ENCODE measurements at places on chromosomes 4 and X.

DNA sequence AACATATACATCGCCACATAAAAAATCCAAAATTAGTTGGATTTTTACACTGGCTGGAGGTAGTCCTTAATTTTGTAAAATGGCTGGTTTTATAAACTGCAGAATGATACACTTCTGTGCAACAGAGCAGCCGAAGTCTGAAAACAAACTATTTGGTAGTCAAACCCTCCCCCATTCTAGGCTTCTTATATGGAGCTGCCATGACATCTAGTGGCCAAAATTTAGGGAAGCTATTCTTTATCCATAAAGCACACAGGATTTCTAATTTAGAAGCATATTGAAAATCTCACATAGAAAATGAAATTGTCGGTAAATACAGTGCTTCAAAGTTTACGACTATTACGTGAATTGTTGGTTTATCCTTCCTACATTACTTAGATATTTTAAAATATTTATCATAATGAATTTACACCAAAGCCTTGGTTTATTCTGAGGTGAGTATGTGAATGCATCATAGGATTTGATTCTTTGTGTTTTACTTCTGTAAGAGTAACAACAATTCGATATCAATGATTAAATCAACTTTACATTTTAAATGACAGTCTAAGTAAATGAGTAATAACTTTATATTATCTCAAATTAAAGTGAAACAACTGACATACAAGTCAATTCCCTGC, 113.4 kb upstream of the FAM241A start:
- DNase-seq = no peak

DNA sequence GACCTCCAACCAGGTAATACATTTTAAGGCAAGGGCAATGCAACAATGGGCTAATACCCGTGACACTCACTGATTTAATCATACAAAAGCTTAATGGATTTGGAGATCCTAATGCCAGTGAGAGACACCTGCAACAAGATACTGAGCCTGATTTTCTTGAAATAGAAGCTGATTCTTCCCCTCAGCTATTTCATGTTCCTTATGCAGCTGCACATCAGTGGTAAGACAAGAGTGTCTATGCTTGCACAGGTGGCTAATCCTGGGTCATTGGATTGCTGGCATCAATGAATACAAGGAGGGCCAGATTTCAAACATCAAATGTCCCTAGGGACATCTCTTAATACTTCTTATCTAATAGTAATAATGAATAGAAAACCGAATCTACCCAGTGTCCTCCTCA, 139.7 kb downstream of the PPARGC1A start:
- DNase-seq = no peak

GRCh38 chrX:7170898-7171297, 22.9 kb upstream of the PUDP start:
- DNase-seq = no peak

DNA sequence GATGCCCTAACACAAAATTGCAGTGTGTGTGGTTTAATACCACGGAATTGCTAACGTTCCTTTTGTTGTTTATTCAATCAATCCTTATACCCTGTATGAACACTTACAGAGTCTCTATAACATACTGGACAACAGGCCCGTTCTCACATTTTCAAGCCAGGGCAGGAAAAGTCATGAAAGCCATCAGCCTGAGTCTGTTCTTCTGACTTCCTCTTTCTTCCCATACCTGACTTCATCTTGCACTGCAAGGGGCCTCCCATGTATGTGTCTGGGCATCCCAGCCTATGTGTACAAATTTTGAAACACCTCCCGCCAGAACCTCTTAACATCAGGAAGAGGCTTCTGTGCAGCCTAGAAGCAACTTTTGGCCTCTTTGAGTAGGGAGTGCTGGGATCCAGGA, 4.9 kb upstream of the SHISA3 start:
- DNase-seq = no peak

DNA sequence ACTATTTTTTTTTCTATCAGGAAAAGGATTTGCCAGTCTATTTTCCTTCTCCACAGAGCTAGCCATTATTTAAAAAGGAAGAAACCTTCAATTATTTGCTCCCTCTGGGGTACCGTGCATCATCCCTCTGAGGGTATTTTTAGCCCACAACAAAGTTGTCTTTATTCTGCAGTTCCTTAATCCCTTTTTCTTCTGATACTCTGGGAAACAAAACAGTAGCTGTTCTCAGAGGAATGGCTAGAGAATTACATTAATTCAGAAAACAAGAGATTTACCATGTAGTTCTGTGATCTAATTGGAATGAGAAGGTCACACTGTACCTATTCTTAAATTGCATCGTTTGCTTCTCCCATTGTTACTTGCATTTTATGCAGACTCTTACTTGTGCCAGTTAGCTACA, 1056.7 kb downstream of the STIM2 start:
- DNase-seq = no peak

DNA sequence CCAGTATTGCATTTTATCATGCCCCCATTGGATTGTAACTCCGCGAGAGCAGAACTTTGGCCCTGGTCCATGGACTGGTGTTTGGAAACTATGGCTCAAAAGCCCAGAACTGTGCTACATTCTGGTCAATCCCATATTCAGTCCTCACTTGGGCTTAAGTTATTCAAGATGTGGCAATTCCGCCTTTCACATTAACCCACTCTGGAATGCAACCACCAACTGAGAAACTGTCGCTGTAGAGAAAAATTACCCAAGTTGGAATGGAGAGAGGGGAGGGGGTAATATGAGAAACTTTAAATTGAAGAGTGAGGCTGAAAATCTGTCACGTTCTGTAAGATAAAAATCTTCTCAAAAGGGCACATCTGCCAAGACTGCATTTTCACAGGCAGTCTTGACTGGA, 189.6 kb upstream of the NHS start:
- DNase-seq = no peak

DNA sequence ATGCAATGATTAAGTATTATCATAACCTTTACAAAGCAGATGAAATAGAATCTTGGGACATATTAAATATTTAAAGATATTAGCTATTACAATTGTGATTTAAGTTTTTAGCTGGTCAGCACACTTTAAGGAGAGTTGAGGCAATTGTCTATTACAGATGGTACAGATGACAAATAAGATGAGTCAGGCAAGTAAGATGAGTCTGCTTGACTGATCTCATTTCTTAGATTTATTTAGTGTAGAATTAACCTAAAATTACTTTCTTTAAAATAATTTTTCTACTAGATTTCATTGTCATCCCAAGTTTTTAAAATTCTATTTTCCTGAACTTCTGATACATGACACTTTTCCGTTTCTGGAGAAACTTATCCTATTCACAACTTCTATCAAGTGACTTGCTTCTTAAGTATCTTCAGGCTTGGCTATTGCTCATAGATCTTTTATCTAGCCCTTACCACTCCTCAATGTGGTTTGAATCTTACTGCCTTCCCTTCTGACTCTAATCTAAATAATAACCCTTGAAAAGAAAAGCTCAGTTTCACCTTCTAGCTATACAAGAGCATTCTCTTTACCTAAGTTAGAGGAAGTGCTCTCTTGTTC, 32.9 kb downstream of the CXCL1 start:
- DNase-seq = no peak

DNA sequence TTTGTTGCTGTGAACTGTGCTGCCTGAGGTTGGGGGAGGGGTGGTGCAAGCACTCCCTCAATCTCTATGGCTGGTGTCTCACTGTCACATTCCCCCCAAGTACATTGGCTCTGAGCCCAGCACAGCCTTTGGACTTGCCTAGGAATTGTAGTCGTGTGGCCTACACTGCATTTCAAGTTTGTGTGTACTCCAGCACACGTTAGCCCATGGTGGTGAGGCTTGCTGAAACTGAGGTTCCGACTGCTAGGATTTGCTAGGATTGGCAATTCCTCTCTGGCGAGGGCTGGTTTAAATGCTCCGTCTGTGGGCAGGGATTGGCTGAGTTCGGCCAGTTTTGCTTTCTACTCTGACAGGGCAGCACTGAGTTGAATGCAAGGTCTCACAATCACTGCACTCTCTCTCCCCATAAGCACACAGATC, 121.7 kb upstream of the CXXC4 start:
- no peak for DNase-seq

DNA sequence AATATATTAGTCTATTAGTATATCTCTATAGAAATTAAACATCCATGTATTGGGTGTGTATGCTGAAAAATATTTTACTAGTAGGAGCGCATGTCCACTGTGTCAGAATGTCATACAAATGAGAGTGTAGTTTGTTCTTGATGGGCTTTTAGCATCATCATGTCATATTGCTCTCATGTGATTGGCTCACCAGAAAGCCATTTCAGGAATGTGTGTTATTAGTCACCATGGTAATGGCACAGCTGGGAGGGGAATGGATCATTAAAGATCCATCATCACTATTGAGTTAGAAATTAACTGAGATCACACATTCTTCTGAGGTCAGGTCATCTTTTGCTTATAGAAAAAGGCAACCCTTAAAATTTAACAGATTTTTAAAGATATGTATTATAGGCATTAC, 77.3 kb downstream of the PHEX start:
- DNase-seq = no peak

DNA sequence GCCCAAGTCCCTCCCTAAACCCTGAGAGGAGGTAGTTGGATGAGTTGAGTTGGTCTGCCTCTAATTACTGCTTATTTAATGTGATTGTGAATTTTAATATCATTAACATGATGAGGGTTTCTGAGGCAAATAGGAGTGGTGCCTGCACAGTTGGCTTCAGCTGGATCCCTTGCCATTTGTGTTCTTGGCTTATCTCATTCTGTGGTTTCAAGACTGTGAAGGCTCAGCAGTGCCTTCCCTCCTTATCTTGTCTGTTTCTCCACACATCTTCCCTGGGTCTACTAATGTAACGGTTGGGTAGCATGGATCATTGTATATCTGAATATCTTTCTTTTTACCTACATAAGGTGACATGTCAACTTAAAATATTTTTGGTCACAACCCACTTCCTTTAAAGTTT, 1.6 kb upstream of the SLC10A4 start:
- no peak for DNase-seq

Data from stimulated activated CD4-positive, alpha-beta T cell treated with anti-CD3 and anti-CD28 coated beads, Interleukin-15, amount 100 ng/mL, for 1 hour (primary cell).